ENCODE measurements at places on chromosomes 7 and 10.

GRCh38 chr7:17910377-17910776, 29.9 kb downstream of the SNX13 start:
- DNase-seq = no peak

- DNase-seq = peak; percentile 28
These were observed 23.1 kb upstream of the ZC3HAV1L start for GRCh38 chr7:139058943-139059342.

GRCh38 chr10:87038286-87038717, 18.2 kb downstream of the FAM25A start:
- DNase-seq = no peak

DNA sequence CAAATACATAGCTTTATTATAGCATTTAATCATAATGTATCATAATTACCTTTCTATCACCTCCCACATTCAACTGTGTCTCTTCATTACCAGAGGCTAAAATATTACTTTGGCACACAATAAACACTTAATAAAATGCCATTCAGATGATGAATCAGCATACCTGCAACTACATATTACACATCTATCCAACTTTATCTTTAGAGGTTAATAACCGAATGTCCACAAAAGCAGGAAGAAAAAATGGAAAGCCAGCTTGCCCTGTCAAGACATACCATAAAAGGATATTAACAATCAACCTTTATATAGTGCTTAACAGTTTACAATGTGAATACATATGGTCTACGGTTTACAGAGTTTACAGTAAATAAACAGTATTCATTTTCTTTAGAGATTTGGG, 12.7 kb downstream of the CACUL1 start:
- no peak for DNase-seq

GRCh38 chr10:101818872-101819633, 809 bp upstream of the OGA start:
- DNase-seq = no peak

DNA sequence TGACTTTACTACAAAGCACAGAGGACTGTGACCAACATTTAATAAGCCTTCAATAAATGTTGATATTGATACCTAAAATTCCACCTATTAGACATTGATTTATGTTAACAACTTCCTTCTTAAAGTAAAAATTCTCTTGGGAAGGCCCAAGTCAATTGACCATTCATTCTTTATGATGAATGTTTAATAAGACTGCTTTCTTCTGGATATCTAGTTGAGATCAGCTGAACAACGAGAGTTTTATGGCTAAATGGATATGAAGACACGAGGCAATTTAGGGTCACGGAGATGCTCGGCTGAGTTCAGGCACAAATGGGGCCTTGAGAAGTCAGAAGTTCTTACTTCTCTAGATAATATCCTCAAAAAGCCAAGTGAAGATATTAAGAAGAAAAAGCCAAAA, 258.8 kb downstream of the FRMD4A start:
- DNase-seq = no peak

DNA sequence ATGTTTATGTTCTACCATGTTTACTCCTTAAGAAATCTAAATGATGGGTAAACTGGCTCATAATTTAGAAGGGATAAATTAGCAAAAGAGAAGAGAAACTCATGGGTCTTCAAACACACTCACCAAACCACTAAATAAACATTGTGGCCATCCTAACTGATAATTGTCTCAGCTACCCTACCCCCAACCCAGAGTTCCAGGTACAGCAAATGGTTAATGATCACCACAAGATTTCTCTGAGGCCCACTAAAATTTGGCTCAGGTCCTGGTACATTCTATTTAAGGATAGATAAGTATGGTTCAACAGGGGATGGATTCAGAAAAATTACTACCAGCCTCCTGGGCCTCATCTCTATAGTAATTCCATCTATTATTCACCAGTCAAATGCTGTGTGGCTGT, 21.4 kb downstream of the SLC25A13 start:
- peak; percentile 47 for DNase-seq

DNA sequence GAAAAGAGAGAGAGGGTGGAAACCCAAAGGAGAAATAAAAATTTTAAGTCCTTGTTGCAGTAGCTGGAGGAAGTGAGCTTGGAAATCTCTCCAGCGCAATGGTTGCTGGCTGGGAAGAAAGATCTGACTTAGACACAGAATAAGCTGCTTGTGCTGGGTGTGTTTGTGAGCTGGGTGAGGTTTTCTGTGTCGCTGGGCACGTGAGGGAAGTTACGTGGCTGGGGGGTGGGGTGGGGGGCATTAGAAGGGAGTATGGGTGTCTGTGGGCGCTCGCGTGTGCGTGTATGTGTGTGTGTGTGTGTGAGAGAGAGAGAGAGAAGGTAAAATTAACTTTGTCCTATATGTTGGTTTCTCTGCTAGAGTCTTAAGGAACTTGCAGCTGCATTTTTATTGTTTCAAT, 11.6 kb downstream of the TCF7L2 start:
- no peak for DNase-seq

DNA sequence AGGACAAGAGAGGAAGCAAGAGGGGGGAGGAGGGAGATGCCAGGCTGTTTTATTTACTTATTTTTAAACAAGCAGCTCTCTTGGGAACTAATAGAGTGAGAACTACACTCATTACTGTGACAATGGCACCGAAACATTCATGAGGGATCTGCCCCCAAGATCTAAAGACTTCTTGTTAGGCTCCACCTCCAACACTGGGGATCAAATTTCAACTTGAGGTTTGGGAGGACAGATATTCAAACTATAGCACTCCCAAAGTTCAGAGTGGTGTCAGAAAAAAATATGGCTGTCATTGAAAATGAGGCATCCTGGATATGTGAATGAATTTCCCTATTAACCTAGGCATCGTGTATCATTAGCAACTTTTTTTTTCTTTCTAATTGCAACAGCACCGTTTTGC, 145.5 kb downstream of the ABCA13 start:
- no peak for DNase-seq

- DNase-seq = peak; percentile 27
These were observed 23.8 kb upstream of the GTPBP4 start for GRCh38 chr10:964321-964987.

DNA sequence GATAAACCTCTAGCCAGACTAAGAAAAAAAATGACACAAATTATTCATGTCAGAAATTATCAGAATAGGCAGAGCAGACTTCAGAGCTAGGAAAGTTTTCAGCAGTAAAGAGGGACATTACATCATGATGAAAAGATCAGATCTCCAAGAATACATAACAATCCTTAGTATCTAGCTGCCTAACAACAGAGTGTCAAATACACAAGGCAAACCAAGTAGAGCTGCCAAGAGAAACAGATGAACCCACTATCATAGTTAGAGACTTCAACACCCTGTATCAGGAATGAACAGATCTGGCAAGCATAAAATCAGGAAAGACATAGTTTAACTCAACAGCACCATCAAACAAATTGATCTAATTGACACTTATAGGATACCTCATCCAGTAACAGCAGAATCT, 92.3 kb downstream of the NKX6-2 start:
- DNase-seq = no peak

- no peak for DNase-seq
These were observed 150.0 kb upstream of the FZD1 start for GRCh38 chr7:91114232-91114631.

DNA sequence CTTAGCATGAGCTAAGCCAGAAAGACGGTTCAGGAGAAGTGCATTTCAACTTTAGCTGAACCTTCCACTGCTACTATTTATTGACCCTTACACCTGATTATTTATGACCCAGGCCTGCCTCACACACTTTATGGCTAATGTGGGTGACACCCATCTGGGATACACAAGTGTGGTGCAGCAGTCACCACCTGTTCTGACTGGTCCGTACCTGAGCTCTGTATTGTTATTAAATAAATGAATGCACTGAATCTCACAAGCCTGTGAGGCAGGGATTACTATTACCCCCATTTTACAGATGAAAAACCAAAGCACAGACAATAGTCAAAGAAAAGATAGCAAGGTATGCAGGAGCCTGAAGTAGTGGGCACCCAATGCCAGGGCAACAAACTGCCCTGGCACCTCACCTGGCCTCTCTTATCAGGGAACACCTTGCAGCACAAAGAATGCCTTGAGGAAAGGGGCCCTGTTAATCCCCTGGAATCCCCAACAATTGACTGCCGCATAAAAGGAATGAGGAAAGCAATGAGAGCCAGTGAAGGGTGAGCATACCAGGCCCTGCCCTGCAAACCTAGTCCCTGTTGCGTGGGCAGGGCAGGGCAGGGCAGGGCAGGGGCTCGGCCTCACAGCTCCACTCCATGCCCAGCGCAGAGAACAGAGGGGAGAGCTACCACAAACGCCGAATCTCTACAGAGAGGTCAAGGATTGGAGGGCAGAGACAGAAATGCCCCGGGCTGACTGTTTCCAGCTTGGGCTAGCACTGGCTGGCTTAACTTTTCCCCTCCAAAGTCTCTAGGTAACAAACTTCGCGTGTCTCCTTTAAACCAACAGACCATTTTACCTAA, 1.3 kb downstream of the ANXA11 start:
- peak; percentile 63 for DNase-seq

DNA sequence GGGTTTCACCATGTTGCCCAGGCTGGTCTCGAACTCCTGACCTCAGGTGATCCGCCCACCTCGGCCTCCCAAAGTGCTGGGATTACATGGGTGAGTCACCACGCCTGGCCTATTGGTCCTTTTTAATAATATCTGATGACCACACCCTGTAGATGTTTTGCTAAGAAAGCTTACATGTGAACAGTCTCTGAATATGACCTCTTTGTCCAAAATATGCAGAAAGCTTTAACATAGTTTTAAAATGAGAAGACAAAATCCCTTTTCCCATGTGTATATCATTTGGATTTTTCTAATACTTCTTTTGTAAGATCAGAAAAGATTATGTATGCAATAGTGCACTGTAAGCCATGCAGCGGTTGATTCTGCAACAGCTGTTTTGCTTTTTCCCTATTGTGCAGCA, 38.5 kb downstream of the MCU start:
- no peak for DNase-seq

DNA sequence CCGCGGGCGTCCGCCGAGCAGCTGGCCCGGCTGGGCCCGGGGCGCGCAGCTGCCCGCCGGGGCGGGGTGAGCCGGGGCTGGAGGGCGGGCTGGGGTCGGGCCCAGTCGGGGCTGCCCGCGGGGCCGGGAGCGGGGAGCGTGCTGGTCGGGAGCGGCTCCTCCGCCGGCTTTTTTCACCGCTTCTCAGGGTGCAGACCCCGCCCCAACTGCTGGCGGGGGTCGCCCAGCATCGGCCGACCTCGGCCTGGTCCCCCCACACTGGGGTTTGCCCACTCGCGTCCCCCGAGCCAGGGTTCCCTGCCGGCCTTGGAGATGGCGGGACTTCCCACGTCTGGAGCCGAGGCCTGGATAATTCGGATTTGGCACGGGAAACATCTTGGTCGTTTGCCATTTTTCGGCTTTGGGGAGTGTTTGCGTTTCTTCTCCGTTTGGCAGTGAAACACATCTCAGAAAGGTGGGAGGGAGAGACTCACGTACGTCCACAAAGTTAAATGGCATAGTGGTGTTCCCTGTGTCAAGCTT, 432 bp downstream of the TMEM248 start:
- peak; percentile 64 for DNase-seq

DNA sequence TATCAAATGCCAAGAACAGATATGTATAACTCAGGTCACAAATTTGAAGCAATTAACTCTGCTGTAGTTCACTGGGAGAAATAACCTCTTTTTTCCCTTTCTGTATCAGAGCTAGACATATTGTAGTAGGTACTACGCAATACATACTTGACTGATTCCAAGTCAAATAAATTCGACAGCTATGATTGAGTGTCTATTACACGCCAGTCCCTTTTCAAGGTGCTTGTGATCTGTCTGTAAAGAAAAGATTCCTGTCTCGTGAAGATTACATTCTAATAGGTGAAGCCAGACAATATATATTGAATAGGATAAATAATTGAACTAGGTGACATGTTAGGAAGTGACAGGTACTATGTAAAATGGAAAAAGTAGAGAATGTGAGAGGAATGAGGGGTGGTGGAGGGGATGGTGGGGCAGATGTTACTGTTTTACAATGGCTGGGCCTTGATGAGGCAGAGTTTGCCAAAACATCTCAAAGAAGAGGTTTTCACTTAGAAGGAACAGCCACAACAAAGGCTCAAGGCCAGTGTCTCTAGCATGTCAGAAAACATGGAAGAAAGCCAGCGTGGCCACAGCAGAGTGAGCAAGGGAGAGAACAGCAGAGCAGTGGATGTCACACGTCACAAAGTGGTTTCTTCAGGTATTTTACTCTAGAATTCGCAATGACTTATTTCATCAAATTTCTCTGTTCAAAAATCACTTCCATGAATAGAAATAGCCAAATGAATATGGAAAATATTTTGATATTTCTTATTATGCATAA, 282.6 kb upstream of the CACNA2D1 start:
- no peak for DNase-seq

- peak; percentile 56 for DNase-seq
These were observed 13.0 kb upstream of the STK31 start for GRCh38 chr7:23696916-23697441.

DNA sequence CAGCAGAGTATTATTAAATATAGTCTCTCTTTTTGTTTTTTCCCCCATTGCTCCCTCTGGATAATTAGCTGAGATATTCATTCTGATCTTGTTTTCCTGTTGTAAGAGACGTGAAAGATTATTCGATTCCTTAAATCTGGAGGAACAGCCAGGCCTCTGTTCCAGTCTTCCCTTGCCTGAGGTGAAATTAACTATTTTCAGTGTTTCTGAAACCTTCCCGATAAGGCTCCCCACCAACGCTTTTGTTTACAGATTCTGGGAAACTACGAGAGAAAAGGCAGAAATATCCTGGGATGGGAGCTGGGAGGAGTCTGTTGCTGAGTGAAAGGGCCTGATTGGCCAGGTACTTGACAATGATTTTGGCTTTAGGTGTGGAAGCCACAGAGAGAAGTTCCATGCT, 63.6 kb upstream of the AGR3 start:
- no peak for DNase-seq

GRCh38 chr10:89837165-89838043, 136.0 kb downstream of the KIF20B start:
- DNase-seq = no peak

DNA sequence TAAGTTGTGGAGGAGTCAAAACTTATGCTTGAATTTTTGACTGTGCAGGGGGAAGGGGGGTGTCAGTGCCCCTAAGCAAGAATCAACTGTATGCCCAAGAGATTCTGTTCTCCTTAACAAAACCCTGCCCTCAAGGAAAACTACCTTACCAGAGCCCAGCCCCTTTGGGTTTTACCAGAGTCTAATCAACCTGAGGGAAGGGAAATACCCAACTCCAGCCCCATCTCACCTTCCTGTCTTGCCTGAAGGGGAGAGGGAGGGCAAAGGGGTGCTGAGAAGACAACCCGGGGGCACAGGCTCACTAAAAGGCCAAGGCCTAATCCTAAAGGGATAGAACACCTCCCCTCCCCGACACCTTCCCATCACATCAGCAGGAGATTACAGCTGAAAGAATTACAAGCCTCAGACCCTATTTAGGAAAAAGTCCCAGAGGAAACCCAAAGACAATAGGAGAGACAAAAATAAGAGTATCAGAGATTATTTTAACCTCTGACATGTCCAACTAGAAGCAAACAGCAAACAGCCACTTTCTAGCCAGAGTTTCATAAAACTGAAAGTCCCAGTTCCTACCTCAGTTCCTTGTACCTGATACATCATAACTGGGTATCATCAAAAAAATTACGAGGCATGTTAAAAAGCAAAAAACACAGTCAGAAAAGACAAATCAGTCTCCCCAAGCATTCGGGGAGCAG, 26.8 kb upstream of the C7orf33 start:
- no peak for DNase-seq

Measured in myocyte (in vitro differentiated cells).